Activated CD4-positive, CD25-positive, alpha-beta regulatory T cell treated with anti-CD3 and anti-CD28 coated beads, Interleukin-2, amount 50 U/mL, for 16 hours (primary cell): ENCODE measurements at places on chromosomes 3 and 15.

GRCh38 chr3:159028706-159029105 lies 226.9 kb downstream of the MFSD1 start:
- no peak for DNase-seq

GRCh38 chr3:150455341-150455740 lies 47.2 kb downstream of the TSC22D2 start:
- DNase-seq = no peak

DNA sequence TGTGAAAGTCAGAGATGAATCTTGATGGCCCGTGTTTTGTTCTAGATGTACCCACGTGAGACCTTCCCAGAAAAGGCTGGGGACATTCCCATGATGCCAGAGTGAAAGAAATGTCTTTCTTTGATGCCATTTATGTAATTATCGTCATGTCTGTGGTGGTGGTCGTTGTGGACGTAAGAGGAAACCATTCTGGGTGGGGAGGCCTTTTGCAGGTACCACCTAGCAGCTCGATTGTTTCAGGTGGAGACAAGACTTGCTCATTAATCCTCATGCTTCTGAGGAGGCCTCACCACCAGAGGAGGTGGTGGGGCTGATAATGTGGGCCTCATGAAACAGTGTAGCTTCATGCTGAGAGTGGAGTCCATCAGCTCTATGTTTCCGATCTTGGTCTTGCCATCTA lies 58.1 kb upstream of the USP3 start:
- no peak for DNase-seq

GRCh38 chr15:88865498-88866099 lies 29.7 kb downstream of the HAPLN3 start:
- no peak for DNase-seq

GRCh38 chr15:89917442-89918101 lies 4.8 kb upstream of the ARPIN start:
- DNase-seq = no peak
